ENCODE measurements at places on chromosomes 3 and 15. TPM values are rescaled to one million over a fixed set of nuclear protein-coding genes. Genes with fewer than 3 reads are reported as not detected.

Gene LYZL4
- not detected for total RNA-seq

Gene CCR8
- not detected for total RNA-seq

GRCh38 chr3:52121464-52121805 is 32.8 kb downstream of the POC1A start:
- no peak for DNase-seq

GRCh38 chr3:61627768-61628185 is 66.4 kb downstream of the PTPRG start:
- peak; percentile 93 for DNase-seq

DNA sequence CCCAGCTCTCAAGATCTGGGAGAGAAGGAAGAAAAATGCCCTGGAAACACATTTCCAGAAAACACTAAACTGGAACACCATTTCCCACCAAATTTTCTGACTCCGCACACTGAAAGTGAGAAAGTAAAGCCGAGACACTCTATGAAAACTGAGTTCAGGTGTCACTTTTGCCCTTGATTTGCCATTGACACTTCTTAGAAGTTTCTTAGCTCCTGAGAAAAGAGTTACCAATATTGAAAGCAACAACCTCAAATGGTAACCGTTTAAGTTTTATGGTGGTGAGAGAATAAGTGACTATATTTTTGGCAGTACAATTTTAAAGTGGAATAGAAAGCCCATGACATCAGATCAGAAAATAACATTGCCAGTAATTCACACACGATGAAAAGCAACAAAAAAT is 39.0 kb downstream of the CD86 start:
- no peak for DNase-seq

GRCh38 chr3:40187945-40188344 is 121.6 kb upstream of the EIF1B start:
- no peak for DNase-seq

DNA sequence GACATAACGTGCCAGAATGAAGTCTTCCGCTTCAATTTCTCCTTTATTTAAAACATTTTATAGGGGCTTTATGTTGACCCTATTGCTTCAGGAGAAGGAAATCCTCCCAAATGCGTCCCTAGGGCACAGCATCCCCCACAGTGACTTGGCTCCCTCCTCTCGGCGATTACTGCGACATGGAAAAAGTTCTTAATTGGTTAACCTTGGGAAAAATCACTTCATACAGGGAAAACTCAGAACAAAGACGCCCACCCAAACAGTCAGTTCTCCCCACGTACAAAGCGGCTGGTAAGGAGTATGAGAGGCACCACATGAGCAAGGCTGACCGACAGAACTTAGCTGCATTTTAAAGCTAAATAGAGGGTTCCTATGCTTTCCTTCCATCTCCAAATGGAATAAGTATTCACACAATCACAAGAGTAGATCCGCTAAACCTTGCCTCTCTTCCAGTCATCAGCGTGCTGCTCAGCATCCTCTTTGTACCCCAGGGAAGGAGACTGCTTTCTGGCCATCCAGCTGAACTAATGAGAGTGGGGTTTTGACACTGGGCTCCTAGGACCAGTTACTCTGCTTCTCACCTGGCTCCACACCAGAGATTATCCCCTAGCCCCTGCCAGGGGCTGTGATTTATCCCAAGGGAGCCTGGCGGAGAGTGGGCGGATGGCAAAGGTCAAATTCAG is 415.3 kb upstream of the WNT5A start:
- no peak for DNase-seq

DNA sequence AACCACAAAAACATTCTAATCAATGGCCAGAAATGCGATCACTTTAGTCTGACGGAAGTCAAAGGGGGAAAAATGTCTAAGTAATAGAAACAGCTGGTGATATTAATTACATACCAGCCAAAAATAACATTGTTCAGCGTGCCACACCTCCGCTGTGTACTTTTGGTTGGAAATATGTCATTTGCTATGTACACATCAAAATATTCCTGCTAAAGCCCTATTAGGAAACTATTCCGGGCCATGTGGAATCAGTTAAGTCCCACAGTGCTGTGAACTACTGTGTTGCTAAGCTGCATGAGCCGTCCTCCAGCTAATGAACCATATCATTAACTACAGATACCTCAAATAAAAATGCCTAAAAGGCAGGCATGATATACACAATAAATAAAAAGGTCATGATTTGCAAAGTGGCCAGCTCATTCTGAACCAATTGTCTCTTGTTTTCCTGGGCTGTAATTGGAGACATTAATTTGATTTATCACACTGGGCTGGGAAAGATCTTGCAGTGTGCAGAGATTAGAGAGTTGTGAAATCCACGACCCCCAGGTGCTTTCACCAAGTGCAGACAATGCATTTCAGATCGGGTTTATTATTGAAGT is 200.5 kb upstream of the LRTM1 start:
- peak; percentile 28 for DNase-seq

DNA sequence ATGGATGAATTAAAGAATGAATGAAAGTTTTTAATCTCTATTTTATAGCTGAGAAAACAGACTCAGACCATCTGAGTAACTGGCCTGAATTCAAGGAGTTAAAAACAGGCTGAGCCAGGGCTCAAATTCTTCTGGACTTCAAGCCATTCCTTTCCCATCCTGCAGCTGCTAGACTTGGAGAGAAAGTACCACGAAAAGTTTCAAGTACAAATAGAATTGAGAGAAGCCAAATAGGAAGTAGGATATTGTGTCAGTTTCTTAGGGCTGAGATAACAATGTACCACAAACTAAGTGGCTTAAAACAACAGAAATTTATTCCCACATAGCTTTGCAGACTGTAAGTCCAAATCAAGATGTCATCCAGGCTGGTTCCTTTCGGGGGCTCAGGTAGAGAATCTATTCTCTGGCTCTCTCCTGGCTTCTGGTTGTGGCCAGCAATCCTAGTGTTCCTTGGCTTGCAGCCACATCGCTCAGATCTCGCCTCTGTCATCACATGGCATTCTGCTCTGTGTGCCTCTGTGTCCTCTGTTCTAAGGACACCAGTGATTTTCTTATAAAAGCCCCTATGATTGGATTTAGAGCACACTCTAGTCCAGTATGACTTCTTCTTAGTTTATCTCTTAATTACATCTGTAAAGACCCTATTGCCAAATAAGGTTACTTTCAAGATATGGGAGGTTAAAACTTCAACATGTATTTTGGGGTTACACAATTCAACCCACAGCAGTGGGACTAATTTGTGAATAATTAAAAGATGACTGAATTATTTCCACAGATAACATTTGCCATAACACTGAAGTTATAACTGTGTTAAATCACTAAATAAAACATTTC is 25.7 kb upstream of the GOLIM4 start:
- peak; percentile 18 for DNase-seq

- no peak for DNase-seq
Measured at GRCh38 chr3:197746801-197747237, 2.9 kb upstream of the FYTTD1 start.

- DNase-seq, result no peak
Measured at GRCh38 chr15:23372284-23372683, 17.7 kb downstream of the GOLGA8S start.

GRCh38 chr15:65795663-65796216 is 3.6 kb upstream of the DENND4A start:
- no peak for DNase-seq

DNA sequence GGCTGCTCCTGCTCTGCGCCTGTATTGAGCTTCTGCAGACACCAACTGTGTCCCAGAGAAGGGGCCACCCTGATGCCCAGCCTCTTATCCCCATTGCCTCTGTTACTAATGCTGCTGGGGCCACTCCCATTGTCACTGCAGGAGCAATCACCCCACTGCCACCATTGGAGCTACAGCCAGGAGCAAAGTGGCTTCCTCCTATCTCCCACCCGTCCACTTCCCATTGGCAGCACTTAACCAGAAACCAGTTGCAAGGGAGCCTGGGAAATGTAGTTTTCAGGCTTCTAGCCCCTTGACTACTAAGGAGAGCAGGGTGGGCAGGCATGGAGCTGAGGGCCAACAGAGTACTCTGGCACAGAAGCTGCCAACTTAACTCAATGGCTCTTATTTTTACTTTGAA is 55.9 kb upstream of the KLF13 start:
- no peak for DNase-seq

- peak; percentile 73 for DNase-seq
Measured at GRCh38 chr3:57094575-57094974, 34.1 kb downstream of the SPATA12 start.

DNA sequence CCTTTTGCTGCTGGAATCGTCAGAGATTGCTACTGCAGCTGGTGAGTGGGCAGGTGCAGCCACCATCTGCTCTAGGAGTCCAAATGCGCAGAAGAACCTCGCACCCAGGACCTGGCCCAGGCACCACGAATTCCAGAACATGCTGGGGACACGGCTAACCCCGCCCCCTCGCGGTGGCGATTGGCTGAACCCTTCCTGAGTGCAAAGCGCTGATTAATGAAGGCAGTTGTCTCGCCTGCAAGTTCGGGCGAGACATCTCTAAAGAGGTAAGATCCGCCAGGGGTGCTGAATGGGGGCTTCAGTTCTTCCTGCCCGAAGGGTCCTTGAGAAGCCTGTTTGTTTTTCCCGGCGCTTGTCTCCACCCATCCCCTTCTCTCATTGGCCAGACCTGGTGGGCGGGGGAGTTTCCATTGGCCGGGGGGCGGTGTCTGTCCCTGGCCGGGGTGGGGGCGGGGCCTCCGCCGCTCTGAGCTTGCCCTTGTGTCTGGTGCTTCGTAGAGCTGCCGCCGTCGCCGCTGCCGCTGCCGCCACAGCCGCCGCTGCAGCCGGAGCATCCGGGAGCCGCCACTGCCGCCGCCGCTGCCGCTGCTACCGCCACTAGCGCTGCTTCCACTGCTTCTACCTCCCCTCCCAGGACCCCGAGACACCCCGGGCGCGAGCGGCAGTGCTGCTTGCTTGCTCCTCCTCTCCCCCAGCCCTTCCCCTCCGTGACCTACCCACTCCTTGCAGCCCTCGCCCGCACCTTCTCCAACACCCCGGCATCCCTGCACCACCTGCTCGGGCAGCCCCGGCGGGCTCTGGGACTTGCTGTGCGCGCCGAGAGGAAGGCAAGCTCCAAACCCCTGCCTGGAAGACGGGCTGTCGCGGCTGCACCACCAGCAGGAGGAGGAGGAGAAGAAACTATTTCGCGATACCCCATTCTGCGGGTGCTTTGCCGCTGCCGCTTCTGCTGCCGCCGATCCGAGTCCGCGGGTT is at the start of gene CADM2:
TSS of gene CADM2 (plus strand) at position 495 of the 975 bp plus-strand sequence.
- DNase-seq, result peak; percentile 45

- no peak for DNase-seq
Measured at GRCh38 chr3:58009026-58009748, 965 bp downstream of the FLNB start.
